ENCODE measurements at places on chromosomes 5 and 9.

DNA sequence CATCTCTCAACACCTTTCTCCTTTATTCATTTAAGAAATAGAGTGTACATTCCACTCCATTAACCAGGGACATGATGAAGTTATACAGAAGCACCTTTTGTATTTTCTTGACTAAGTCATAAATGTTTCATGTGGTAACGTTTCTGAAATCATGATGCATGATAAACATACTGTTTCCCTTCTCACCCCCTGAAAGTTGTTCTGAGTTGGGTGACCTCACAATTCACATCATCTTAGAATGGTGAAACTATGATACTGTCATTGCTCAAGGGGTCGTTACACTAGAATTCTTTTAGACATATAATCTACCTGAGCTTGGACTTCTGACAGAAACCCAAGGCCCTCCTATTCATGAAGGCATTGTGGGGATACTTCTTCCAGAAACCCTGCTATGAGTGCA, 37.8 kb upstream of the MIER3 start:
- no peak for DNase-seq

DNA sequence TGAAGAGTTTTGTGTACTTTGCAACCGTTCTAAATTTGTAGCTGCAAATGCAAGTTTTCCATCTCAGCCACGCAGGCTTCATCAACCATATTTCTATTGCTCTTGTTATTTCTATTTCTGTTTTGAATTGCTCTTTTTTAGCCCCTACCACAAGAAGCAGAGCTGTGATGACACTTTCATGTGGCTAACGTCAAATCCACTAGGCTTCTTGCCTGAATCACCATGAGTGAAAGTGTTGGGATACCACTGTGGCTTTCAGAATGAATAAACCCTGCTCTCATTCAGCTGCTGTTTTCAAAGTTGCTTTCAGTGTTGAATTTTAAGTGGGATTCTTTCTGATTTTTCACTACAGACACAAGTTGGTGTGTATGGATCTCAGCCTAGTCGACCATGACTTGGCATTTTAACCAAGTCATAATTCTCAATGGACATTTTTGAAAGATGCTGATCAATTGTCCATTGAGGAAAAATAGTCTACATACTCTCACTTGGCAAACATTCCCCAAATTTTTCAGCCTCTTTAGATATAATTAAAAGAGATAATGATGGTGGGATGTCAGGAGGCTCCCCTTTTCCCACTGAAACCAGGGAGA, 41.0 kb upstream of the MTAP start:
- DNase-seq: peak; percentile 1

DNA sequence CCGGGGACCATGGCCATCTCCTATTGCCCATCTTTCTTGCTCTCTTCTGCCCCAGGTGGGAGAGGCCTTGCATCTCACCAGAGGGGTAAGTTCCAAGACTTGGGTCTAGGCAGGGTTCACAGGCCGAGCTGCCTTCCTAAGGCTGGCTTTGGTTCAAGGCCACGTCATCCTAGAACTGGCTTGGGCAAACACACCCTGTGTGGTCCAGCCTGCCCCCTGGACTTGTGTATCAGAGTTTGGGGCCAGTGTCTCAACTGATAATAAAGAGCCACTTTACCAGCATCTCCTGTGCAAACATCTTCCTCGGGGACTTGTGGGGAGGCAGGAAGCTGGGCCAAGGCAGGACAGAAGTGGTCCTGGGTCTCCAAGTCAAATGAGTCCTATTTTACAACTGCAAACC, 17.8 kb downstream of the BOD1 start:
- DNase-seq: no peak

DNA sequence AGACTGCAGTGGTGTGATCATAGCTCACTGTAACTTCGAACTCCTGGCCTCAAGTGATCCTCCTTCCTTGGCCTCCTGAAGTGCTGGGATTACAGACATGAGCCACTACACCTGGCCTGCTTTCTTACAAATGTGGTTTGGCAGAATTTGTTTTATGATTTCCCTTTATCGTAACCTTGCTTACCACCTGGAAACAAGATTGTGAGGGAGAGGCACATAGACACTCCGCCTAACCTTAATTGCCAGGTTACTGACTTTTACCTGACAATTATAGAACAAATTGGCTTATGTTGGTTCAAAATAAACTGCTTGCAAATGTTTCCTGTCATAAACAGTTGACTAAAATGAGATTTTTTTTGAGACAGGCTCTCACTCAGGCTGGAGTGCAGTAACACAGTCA, 26.8 kb upstream of the HMGCR start:
- DNase-seq: no peak

Data from GM13976 (cell line).